Amygdala (tissue), 56 donors: ENCODE measurements at places on chromosomes 11 and 22.

GRCh38 chr11:74950374-74950969 lies 1.4 kb downstream of the SPCS2 start:
- no peak for DNase-seq

DNA sequence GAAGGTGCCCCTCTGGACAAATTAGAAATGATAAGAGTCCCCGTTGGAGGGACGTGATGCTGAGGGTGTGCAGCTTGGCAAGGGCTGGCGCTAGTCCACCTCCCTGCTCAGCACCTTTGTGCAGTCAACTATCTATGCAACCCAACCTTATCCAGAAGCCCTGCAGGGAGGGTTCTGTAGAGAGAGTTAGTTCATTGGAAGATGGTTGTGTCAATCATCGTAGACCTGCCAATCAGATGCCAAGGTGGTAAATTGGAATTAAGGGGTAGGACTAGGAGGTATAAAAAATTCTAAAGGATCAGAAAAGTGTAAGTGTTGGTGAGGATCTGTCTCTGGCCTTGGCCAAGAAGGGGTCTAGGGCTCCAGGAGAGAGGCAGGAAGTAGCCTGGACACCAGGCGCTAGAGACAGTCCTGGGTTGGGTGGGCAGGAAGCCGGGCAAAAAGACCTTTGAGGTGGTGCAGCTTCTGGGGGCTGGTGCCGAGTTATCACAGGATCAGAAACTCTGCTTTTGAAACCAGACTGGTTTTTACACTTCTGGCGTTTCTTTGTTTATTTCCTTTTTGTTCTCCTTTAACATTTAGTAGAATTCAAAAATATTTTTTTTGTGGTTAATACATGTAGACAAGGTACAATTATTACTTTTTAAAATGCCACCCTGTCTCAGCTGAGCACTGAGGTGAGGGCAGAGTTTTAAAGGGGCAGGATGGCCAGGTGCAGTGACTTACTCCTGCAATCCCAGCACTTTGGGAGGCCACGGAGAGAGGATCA lies 1.6 kb downstream of the C1QTNF6 start:
- DNase-seq, result no peak

- DNase-seq, result no peak
Measured at GRCh38 chr11:293271-293851, 4.4 kb downstream of the PGGHG start.

DNA sequence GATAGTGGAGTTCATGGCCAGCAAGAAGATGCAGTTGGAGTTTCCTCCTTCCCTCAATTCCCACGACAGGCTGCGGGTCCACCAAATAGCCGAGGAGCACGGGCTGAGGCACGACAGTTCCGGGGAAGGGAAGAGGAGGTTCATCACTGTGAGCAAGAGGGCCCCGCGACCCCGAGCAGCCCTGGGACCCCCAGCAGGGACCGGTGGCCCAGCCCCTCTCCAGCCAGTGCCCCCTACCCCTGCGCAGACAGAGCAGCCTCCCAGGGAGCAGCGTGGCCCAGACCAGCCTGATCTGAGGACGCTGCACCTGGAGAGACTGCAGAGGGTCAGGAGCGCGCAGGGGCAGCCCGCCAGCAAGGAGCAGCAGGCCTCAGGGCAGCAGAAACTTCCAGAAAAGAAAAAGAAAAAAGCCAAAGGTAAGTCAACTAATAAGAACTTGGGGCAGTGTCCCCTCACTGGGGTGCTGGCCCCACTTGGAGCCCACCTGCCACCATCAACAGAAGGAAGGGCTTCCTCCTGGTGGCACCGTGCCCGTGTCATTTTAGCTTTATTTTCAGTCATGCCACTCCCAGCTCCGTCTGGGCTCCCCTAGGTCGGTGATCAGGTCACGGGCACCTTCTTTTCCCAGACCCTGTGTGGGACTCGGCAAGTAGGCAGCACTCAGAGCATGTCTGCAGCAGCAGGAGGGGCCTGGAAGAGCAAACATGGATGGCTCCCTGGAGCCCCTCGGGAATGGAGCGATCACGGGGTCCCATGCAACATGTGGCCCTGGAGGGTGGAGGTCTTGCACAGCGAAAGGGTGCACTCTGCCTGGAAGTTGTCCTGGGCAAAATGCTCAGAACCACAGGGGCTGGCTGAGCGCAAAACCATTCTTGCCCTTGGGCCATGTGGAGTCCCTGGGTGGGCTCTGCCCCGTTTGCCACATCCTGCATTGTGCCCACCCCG lies 33.3 kb downstream of the IGHMBP2 start:
- no peak for DNase-seq

- no peak for DNase-seq
Measured at GRCh38 chr11:108286370-108286769, 63.5 kb downstream of the ATM start.

GRCh38 chr11:83778596-83778995 lies 492.4 kb upstream of the CCDC90B start:
- DNase-seq, result no peak

GRCh38 chr11:116851626-116852025 lies 14.2 kb upstream of the APOA1 start:
- DNase-seq, result no peak

- no peak for DNase-seq
Measured at GRCh38 chr11:73274722-73275380, 2.7 kb downstream of the P2RY6 start.

DNA sequence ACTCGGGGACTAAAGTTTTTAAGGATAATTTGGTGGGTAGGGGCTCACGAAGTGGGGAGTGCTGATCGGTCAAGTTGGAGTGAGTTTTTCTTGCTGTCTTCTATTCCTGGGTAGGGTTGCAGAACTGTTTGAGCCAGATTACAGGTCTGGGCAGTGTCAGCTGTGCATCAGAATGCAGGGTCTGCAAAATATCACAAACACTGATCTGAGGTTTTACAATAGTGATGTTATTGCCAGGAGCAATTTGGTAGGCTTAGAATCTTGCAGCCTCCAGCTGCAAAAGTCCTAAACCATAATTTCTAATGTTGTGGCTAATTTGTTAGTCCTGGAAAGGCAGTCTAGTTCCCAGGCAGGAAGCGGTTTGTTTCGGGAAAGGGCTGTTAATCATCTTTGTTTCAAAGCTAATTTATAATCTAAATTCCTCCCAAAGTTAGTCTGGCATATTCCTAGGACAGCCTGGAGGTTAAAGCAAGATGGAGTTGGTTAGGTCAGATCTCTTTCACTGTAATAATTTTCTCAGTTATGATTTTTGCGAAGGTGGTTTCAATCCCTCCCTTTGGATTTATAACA lies 39.7 kb upstream of the CALCA start:
- no peak for DNase-seq

DNA sequence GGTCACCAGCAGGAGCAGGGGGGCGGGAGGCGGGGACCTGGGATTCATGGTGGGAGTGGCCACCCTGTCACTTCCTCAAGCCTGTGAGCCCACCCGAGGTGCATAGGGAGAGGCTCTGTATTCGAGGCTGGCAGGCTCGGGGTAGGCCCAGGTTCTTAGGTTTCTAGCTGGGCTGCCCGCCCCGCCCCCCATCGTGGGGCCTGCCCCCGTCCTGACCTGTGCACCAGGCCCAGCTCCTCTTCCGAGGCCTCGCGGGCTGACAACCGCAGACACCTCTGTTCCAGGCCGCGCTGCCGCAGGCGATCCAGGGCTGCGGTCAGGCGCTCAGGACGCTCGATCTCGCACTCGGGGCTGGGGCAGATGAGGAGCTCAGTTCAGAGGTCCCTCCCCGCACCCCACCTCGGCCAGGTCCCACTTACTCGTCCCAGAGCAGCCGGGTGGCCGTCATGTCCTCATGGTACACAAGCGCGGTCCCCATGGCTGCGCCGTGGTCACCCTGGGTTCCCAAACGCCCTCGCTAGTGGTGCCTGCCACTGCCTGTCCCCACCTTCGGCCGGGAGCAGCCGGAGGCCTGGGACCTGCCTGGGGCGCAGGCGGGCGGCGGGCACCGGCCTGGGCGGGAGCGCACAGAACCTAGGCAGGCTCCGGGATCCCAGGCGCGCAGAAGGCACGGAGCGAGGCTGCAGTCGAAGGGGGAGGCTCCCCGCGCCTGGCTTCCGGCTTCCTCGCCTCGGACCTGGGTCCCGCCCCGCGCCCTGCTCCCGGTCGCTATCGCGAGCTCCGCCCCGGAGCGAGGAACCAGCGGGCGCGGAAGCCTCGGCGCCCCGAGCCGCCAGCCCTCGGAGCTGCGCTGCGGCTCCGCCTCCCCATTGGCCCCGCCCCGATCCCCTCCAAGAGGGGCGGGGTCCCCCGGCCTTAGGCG lies at the start of gene HDAC10:
Gene HDAC10 (minus strand): TSS at position 711 of the 922 bp plus-strand sequence. CDS start 233 bp downstream, at position 478.
- no peak for DNase-seq

- DNase-seq, result no peak
Measured at GRCh38 chr11:46912526-46913150, 5.7 kb downstream of the LRP4 start.

- DNase-seq, result no peak
Measured at GRCh38 chr11:16861862-16862261, 123.4 kb downstream of the C11orf58 start.

DNA sequence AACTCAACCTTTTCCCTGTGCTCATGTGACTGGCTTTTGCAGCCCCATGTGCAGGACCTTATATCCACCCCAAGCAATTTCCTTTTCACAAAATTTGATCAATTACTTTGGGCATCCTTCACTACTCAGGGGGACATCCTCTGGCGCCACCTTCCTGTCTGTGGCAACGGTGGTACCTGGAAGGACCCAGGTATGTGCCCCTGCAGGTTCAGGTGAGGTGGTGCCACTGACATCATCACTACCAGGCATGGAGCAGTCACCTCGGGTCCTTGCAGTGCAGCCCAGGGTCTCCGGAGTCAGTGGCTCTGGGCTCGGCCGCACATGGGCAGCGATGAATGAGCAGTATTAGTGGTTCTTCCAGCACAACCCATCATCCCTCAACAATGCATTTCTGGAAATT lies 37.7 kb upstream of the B3GAT1 start:
- no peak for DNase-seq

GRCh38 chr11:69066122-69067112 lies 17.7 kb downstream of the TPCN2 start:
- no peak for DNase-seq

GRCh38 chr11:2529173-2529572 lies 84.4 kb downstream of the KCNQ1 start:
- no peak for DNase-seq

DNA sequence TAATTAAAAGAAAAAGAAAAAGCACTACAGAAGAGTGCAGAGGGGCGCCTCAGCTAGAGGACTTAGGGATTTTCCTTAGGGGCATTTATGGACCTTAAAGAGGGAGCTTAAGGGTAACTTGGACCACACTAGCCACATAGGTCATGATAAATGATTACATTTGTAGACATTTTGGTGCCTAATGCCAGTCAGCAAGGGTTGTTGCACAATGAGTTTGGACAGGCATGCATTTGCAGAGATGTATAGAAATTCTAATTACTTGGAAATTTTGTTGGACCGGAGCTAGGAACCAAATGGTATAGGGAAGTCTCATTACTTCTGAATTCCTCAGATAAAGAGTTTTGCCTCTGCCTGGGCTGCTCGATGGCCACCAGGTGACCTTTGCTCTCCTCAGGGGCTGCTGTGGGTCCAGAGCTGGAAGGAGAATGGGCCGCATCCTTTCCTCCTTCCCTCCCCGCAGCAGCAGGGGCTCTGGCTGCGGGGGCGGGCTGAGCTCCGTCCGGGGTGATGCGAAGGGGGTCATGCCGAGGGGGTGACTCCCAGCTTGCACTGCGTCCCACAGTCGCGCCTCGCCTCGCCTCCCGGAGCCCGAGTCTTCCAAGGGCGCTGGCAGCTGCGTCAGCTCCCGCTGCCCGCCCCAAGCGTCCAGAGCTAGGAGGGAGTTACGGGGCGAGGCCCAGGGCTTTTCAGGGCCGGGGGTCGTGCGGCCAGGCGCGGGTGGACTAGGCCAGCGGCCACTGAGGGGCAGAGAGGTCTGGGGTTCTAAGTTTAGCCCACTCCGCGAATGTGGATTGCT lies 20.3 kb upstream of the MALAT1 start:
- DNase-seq, result peak; percentile 51

GRCh38 chr11:15551901-15552851 lies 437.5 kb downstream of the INSC start:
- no peak for DNase-seq

DNA sequence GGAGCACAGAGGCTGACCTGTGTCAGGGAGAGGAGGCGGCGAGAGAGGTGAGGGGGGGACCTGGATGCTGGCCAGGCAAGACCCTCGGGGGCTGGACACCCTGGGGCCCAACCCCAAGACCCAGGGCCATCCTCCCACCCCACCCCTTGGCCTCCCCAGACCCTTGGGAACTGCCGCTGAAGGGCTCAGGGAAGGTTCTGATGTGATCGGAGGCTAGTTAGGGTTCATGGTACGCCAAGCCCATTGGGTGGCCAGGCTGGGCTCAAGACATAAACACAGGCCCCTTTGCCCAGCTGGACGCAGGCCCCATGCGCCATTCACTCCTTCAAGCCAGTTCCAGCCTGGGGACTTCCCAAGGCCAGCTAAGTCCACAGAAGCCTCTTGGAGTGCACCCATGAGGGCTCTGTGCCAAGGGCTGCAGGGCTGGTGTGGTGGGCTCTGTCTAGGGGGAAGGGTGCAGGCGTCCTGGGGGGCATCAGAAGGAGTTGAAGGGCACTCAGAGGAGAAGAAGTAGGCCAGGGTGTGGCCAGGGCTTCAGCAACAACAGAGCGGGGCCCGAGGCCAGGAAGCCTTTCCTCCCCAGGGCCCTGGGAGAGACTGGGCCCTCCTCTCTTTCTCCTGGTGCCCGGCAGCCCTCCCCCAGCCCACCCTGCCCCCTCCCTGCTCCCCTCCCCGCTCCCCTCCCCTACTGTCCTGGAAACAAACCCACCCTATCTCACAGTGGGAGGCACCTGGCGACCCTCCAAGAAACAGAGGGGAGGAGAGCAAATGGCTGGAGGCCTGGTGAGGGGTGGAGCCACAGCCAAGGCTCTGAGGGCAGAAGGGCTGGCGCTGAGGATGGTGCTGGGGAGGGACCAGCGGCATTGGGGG lies 12.9 kb downstream of the TSPAN32 start:
- peak; percentile 43 for DNase-seq

- no peak for DNase-seq
Measured at GRCh38 chr11:111792314-111792713, 26.1 kb upstream of the PPP2R1B start.

DNA sequence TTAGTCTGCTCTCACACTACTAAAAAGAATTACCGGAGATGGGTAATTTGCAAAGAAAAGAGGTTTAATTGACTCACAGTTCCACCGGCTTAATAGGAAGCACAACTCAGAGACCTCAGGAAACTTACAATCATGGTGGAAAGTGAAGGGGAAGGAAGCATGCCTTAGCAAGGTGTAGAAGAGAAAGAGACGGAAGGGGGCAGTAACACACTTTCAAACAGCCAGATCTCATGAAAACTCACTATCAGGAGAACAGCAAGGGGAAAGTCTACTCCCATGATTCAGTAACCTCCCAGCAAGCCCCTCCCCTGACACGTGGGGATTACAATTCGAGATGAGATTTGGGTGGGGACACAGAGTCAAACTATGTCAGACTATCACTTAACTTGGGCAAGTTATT lies 236.6 kb upstream of the ANO3 start:
- DNase-seq, result no peak

GRCh38 chr11:85784480-85785265 lies 26.3 kb downstream of the SYTL2 start:
- no peak for DNase-seq
